Bladder microvascular endothelial cell (primary cell): ENCODE measurements at places on chromosomes 3 and 15. TPM values are rescaled to one million over a fixed set of nuclear protein-coding genes. Genes with fewer than 3 reads are reported as not detected.

IRAK2 gene
- 22.5 and 44.3 TPM in 2 replicates for total RNA-seq

KIF15 gene
- 7.9 and 11.8 TPM in 2 replicates for total RNA-seq

ISG20 gene
- 9.9 and 51.7 TPM in 2 replicates for total RNA-seq

B3GNT5 gene
- total RNA-seq = 11.0 and 32.7 TPM in 2 replicates

BOC gene
- total RNA-seq = 0.13 TPM in 1 of 2 replicates, not detected in the other

FLNB gene
- 553 and 995 TPM in 2 replicates for total RNA-seq

CTXN2 gene
- not detected in 2 replicates for total RNA-seq

MME gene
- total RNA-seq = 4.6 and 13.9 TPM in 2 replicates

GOLGA6D gene
- total RNA-seq = under 0.01 TPM in 1 of 2 replicates, not detected in the other

NPAP1 gene
- total RNA-seq = not detected in 2 replicates

GRM2 gene
- total RNA-seq = 0.06 TPM in 1 of 2 replicates, not detected in the other

CYFIP1 gene
- total RNA-seq = 88.7 and 154 TPM in 2 replicates

PCSK6 gene
- 0.49 and 31.7 TPM in 2 replicates for total RNA-seq

KCNAB1 gene
- total RNA-seq = 0.13 TPM in 1 of 2 replicates, not detected in the other

TMC3 gene
- not detected in 2 replicates for total RNA-seq

CHL1 gene
- total RNA-seq = not detected in 2 replicates

SYNPR gene
- total RNA-seq = not detected in 2 replicates

CHRNB4 gene
- total RNA-seq = under 0.01 TPM in 1 of 2 replicates, not detected in the other

IL5RA gene
- not detected in 2 replicates for total RNA-seq

SLC9C1 gene
- 0.13 TPM in 1 of 2 replicates, not detected in the other for total RNA-seq

HACD2 gene
- 14.9 and 28.1 TPM in 2 replicates for total RNA-seq

TF gene
- 0.19 TPM in 1 of 2 replicates, not detected in the other for total RNA-seq

CPB1 gene
- not detected in 2 replicates for total RNA-seq

KLF15 gene
- 0.49 and 1.7 TPM in 2 replicates for total RNA-seq

STAB1 gene
- total RNA-seq = 173 and 482 TPM in 2 replicates

MFGE8 gene
- total RNA-seq = 28.7 and 90.1 TPM in 2 replicates

NTRK3 gene
- total RNA-seq = not detected in 2 replicates

DPPA4 gene
- total RNA-seq = not detected in 2 replicates

KIF23 gene
- total RNA-seq = 29.3 and 31.5 TPM in 2 replicates

HACL1 gene
- 19.3 and 32.8 TPM in 2 replicates for total RNA-seq

MAGEL2 gene
- not detected in 2 replicates for total RNA-seq

NT5DC2 gene
- total RNA-seq = 23.6 and 97.7 TPM in 2 replicates

TRIM59 gene
- total RNA-seq = 17.9 and 20.1 TPM in 2 replicates

FRMD4B gene
- 34.6 and 82.0 TPM in 2 replicates for total RNA-seq

CLDN1 gene
- 0.16 and 4.7 TPM in 2 replicates for total RNA-seq

MINAR1 gene
- total RNA-seq = 0.16 and 0.31 TPM in 2 replicates

ROPN1B gene
- total RNA-seq = not detected in 2 replicates

ZBBX gene
- under 0.01 and 0.13 TPM in 2 replicates for total RNA-seq

ACSBG1 gene
- total RNA-seq = not detected in 2 replicates

PPM1L gene
- 0.65 and 0.88 TPM in 2 replicates for total RNA-seq

CHD2 gene
- total RNA-seq = 37.1 and 91.8 TPM in 2 replicates

SI gene
- total RNA-seq = not detected in 2 replicates

FOXB1 gene
- not detected in 2 replicates for total RNA-seq

PDIA5 gene
- 56.2 and 84.5 TPM in 2 replicates for total RNA-seq

IGDCC3 gene
- not detected in 2 replicates for total RNA-seq

HTR3E gene
- total RNA-seq = not detected in 2 replicates

EFCC1 gene
- 1.5 and 3.3 TPM in 2 replicates for total RNA-seq

IQCF6 gene
- not detected in 2 replicates for total RNA-seq

MINDY2 gene
- 12.0 and 13.8 TPM in 2 replicates for total RNA-seq
